Brain (organoid and tissue), 16 donors: ENCODE measurements at places on chromosomes 12 and 14. TPM values are rescaled to one million over a fixed set of nuclear protein-coding genes. Genes with fewer than 3 reads are reported as not detected.
A peak's percentile ranks its signal among the peaks of the same experiment; 100 is the strongest.

GRCh38 chr12:89960011-89960507 lies 251.4 kb upstream of the ATP2B1 start:
- no peak for DNase-seq

GRCh38 chr12:108724054-108724889 lies 7.0 kb downstream of the CORO1C start:
- no peak for DNase-seq

The NPFF gene
- not detected for polyA plus RNA-seq

The LALBA gene
- not detected for polyA plus RNA-seq

DNA sequence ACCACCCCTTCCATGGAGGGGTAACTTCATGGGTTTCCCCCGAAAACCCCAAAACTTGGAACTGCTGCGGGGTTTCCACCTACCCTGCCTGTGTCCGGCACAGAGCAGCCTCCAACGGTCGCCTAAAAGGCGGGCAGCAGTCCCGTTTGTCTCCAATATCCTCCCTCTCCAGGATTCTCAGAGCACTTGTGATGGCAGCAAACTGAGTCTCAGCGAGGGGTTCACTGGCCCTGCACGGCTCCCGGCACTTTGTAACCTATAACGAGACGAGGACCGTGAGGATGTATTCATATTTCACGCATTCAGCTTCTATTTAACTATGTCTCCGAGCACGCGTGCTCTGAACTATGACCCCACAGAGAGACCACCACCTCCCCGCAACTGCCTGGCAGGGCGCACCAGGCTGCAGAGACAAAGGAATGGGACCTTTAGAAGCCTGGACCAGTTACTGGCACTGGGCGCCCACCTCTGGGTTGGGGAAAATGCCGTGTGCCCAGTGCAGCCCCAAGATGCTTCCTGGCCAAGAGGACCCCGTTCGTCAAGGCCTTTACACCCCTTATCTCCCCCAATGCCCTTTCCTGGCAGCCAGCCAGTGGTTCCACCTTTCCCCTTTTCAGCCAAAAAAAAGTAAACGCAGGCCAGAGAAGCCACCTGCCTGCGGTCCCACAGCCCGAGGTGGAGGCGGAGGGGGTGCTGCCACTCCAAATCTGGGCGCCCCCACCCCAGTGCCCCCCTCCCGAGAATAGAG lies 173.1 kb upstream of the RTL1 start:
- no peak for DNase-seq

GRCh38 chr14:81533212-81533535 lies 479 bp downstream of the SEL1L start:
- DNase-seq = no peak

DNA sequence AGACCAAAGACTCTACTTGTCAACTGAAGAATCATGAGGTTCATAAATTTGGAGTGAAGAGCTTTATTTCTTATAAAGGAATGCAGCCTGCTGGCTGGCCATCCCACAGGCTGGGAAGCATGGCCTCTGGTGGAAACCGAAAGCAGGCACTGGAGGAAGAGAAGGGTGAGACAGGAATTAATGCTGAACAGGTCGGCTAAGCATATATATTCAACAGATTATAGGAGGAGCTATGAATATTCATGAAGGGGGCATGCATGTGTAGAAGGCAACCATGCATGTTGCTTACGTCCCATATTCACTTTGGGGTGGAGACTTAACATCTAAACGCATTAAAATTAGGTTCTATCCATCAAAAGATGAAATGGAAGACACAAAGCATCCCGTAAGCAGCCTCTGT lies 20.6 kb upstream of the RGS6 start:
- no peak for DNase-seq

- peak; percentile 68 for DNase-seq
These were observed 411.0 kb upstream of the OR4E1 start for GRCh38 chr14:22084393-22085281.

DNA sequence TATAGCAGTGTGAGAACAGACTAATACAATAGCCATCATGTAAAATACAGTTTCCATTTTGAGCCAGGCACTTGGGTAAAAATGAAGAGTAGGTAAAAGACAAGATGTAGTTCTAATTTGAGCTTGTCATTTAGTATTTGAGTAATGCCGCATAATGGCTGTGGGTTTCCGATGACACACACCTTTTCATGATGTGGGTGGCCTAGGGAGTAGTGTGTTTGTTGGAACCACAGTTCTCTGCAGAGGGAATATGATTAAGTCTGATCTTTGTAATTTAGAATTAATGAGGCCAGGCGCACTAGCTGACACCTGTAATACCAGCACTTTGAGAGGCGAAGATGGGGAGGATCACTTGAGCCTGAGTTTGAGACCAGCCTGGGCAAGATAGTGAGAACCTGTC lies 61.8 kb downstream of the RCOR1 start:
- no peak for DNase-seq

DNA sequence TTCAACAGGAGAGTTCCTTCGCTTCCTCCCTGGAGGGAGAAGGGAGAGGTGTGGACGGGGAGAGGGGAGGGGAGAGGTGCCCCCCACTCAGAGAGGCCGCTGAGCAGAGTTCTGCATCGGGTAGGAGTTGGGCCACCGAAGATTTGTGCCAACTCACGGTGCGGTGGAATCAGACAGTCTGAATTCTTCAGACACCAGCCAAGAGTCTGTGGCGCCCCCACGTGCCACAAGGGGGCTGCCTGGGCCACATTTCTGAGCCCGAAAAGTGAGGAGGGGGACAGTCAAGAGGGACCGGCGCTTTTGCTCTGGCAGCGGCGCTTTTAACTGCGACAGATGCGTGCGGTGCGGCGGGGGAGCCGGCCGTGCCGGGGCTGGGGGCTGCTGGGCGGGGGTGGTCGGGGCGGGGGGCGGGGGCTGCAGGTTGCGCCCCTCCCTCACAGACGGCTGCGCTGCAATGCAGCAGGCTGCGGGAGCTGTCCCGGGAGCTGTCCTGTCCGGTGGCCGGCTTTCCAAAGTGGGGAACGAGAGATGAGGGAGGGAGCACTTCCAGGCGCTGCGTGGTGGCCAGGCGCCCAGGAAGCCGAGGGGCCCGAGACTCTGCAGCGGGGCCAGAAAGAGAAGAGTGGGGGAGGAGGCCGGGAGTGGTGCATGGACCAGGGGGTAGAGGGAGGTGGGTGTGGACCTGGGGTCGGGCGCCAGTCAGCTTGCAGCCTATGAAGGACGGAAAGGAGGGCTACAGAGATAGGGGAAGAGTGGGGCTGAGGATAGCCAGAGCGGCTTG lies 975 bp upstream of the RTL1 start:
- peak; percentile 87 for DNase-seq

- DNase-seq = no peak
These were observed 93.9 kb upstream of the ZDHHC17 start for GRCh38 chr12:76669981-76670380.

GRCh38 chr12:11622876-11623281 lies 26.6 kb upstream of the ETV6 start:
- DNase-seq = no peak

GRCh38 chr14:100823413-100824080 lies 2.4 kb upstream of the MEG3 start:
- DNase-seq = no peak

GRCh38 chr12:119729871-119730270 lies 61.9 kb downstream of the PRKAB1 start:
- DNase-seq = no peak

- DNase-seq = no peak
These were observed 27.1 kb upstream of the BCDIN3D start for GRCh38 chr12:49869816-49870500.

GRCh38 chr12:94538318-94538717 lies 78.7 kb upstream of the CEP83 start:
- no peak for DNase-seq

DNA sequence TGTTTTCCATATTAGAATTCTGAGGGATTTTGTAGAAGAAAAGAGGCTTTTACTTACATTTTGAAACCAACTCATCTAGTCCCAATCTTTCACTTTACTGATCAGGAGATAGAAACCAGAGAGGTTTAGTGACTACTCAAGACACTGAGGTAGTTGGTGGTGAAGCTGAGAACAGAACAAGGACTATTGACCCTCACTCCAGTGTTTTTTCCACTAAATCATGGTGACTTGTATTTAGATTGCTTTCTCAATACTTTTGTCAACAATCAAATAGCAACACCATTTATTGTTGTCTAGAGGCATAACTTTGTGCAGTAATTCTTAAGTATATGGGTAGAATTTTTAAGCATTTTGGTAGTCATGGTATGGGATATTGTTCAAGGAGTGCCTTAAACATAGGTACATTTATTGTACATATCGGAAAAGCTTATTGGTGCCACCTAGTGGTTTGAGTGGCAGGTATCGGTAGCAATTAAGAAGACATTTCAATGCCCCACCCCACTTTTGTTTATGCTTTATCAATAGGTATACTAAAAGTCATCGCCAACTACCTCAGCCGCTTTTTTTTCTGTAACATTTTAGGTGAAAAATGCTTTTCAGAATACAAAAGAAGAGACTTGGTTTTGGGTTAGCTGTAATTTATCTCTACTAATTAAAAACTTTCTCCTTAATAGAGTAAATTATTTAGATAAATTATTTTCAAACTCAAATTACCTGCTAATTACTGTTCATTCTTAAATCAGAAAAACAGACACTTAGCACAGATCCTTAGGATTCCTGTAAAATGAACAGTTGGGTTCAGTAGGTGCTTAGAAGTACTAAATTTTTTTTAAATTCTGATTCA lies 47.3 kb upstream of the PAWR start:
- peak; percentile 42 for DNase-seq

GRCh38 chr12:47901063-47901717 lies 3.6 kb downstream of the VDR start:
- DNase-seq = no peak

DNA sequence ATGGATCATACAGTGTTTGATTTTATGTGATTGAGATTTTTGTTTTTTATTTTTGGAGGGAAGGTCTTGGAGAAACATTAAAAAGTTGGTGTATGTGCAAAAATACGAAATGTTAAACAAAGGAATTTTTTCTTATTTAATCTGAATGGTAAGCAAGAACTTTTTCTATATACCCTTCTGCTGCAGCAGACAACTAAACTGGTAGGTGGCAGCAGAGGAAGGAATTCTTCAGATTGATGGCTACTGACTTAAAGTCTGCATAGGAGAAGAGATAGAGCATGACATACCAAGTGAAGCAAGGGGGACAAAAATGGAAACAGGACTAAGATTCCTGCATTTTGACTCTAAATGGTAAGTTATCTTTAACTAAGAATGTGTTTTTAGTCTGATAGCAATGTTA lies 42.0 kb upstream of the A2ML1 start:
- peak; percentile 84 for DNase-seq

- DNase-seq = no peak
These were observed 9.5 kb downstream of the REM2 start for GRCh38 chr14:22892488-22892887.

GRCh38 chr12:39239490-39240486 lies 203.1 kb downstream of the KIF21A start:
- DNase-seq = no peak

GRCh38 chr14:76541594-76542219 lies 165.8 kb downstream of the ESRRB start:
- DNase-seq = no peak

The PRH2 gene
- not detected for polyA plus RNA-seq

- no peak for DNase-seq
These were observed 33.9 kb upstream of the VASH1 start for GRCh38 chr14:76727384-76727783.

- no peak for DNase-seq
These were observed 33.0 kb downstream of the BEGAIN start for GRCh38 chr14:100554082-100554677.

- peak; percentile 11 for DNase-seq
These were observed 168.0 kb downstream of the RAD51B start for GRCh38 chr14:67987606-67988005.

GRCh38 chr14:103630364-103631108 lies 1.5 kb downstream of the KLC1 start:
- no peak for DNase-seq

DNA sequence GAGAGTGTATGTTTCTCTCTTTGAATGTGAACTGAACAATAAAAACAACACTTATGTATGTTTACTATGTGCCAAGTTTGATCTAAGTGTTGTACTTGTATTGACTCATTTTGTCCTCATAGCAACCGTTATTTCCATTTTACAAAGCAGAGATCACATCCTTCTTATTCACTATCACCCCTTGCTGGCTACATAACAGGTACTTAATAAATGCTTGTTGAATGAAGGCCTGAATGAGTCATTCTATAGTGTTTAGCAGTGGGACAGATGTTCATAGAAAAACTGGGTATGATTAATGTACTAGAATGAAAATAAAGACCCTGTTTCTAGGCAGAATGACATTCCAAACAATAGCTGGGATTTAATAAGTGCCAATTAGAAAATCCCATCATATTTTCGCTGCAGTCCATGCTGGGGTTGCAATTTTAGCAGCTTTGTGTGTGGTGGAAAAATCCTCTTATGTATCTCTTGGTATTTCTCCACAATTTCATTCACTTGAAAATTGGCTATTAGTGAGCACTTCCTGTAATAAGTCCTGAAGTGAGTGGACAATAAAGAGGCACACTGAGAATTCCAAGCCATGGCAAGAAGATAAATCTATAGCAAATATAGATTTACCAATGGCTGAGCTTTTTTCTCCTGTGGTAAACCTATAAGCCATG lies 86.0 kb downstream of the FAR2 start:
- DNase-seq = no peak
